Brain microvascular endothelial cell (primary cell): ENCODE measurements at places on chromosomes 4 and X.
A peak's percentile ranks its signal among the peaks of the same experiment; 100 is the strongest.

DNA sequence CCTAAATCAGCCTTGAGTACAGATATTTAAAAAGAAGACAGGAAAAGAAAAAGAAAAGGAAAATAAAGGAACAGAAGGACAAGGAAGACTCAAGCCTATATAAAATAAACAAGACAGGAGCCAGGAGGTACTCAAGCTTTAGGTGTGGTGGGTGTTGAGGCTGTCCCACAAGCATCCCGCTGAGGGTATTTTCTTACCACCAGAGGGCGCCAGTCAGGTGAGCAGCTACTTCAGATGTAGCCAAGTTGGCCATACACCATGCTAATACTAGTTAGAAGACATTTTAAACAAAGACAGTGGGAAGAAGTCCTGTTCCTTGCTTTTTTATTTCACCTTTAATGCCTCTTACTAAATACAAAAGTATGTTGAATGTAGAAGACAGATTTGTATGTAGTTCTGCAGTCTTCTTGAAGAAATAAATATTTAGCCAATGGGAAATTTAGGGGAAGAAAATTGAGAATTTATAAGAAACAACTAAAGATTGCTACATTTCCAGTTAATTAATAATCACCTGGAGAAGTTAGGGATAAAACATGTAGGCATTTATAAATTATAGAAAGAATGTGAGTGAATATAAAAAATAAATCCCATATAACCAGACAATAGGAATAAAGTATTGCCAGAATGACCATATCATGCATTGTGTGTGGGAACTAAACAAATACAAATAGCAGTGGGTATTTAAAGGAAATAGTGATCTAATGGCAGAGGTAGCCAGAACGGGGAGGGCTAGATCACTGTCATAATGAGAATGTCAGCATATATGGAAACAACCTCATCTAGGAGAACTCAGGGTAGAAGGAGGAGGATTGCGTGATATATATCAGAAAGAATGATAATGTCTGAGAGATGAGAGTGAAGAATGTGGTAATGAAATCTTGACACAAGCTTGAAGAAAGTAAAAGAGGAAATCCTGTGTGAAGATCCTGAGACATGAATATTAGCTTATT lies 71.0 kb downstream of the MTHFD2L start:
- peak; percentile 84 for DNase-seq

GRCh38 chrX:63809173-63809572 lies 24.2 kb upstream of the ARHGEF9 start:
- DNase-seq, result no peak

- peak; percentile 4 for DNase-seq
Measured at GRCh38 chr4:135192751-135193535, 991.4 kb upstream of the PABPC4L start.

- no peak for DNase-seq
Measured at GRCh38 chrX:40418813-40419195, 162.0 kb upstream of the ATP6AP2 start.

- no peak for DNase-seq
Measured at GRCh38 chrX:127243654-127244053, 424.1 kb downstream of the PRR32 start.

DNA sequence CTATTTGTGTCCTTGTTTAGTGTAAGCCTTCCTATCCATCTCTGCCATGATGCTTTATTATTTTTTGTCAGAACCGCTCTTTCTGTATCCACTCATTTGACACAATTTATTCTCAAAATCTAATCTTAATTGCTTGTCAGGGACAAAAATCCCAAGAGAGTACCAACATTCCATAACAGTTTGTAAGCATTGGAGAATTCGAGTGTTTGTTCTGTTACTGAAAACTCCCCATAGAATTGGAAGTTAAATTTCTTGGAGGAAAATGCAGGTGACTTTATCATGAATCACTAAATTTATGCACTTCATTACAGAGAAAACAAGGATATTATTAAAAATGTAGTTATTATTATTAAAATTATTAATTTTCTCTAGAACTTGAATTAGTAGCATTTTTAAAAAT lies 1986.1 kb downstream of the ARAP2 start:
- no peak for DNase-seq

DNA sequence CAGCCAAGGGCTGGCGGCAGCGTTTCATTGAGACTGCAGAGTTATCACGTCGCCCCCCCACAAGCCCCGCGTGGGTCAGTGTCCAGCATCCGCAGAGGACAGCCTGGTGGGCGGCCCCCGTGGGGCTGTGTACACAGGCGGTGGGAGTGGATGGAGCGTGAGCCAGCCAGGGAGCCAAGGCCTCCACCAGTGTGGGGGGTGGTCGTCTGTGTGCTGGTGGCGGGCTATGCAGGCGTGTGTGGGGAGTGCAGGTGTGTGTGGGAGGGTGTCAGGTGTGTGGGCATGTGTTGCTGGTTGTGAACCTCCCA lies 56.5 kb upstream of the NKX1-1 start:
- DNase-seq, result no peak

DNA sequence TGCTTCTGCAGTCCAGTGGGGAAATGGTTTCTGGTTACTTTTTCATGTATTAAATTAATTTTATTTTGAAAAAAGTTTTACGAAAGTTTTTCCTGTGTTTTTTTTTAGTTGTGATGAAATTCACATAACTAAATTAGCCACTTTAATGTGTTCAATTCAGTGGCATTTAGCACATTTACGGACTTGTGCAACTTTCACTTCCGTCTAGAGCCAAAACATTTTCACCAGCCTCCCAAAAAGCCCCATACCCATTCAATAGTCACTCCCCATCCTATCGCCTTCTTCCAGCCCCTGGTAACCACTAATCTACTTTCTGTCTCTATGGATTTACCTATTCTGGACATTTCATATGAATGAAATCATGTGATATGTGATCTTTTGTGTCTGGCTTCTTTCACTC lies 22.8 kb upstream of the TBL1X start:
- DNase-seq, result no peak

DNA sequence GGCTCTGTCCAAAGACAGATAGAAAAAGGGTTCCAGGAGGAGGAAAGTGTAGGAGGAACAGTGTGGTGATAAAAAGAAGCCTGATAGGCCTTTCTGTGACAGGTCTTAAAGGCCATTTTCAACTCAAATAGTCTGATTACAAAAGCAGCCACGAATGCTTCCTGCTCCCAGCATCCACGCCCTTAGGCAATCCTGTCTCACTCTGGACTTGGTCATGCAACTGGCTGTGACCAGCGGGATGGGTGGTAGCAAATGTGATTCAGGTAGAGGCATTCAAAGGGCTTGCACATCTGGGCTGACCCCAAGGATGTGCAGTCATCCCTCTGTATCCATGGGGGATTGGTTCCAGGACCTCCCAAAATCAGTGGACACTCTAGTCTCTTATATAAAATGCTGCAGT lies 14.4 kb upstream of the SEPSECS start:
- DNase-seq, result no peak

DNA sequence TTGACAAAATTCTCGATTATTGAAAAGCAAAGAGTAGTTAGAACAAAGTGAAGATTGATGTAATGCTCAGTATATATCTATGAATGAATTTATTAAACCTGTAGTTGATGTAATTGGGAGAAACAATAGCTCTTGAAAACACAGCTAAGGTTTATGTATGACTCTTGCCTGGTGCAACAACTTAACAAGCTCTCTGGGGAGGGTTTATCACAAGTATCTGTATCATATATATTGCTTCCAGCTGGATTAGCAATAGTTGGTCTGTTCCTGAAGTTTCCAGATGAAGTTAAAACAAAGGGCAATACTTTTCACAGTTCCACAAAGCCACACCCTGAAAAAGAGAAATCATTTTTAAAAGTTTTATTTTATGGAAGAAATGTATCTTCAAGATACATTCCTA lies 91.4 kb downstream of the ARSJ start:
- DNase-seq, result no peak

- DNase-seq, result no peak
Measured at GRCh38 chrX:124289443-124289842, 43.0 kb upstream of the TEX13D start.

DNA sequence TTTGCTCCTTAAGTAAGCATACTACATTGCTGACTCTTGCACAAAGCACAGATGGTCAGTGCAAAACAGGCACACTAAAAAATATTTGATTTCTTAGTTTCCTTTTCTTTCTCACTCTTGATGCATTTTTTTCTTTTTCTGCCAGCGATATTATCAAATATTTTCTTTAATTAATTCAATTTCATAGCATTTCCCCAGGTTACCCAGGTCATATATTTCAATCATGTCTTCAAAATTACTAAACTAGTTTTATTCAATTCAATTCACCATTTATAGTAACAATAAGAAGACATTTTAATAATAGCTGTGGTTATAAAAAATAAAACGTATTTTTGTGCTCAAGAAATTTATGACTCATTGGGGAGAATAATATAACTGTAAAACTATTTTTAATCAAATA lies 421.2 kb downstream of the GASK1B start:
- no peak for DNase-seq

DNA sequence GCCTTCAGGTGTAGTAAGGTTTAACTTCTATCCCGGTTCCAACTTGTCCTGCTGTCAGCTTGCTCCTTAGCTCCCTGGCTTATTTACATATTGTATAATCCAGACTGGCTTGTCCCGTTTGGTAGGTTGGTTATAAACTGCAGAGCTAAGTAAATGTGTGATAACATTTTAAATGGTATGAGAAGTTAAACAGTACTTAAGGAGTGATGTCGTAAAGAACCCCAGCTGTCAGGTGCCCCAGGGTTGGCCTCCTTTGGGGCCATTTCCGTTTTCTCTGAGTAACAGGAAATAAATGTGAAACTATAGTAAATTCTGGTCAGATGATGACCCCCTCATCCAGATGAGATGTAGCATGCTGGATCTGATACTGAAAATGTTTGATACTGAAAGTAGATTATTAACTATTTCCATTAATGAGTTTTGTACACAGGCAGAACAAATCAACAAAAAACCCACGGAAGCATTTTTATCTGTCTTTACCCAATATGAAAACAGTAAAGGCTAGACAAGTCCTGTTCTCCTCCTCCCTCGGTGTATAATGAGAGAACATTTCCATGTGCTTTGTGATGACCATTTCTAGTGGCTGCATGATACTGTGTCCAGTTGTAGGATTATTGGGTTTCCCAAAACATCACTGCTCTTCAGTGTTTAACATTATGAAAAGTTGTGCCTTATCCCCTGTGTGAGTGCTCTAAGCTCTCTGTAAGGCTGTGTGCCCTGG lies 22.4 kb downstream of the GAB1 start:
- DNase-seq, result peak; percentile 65

DNA sequence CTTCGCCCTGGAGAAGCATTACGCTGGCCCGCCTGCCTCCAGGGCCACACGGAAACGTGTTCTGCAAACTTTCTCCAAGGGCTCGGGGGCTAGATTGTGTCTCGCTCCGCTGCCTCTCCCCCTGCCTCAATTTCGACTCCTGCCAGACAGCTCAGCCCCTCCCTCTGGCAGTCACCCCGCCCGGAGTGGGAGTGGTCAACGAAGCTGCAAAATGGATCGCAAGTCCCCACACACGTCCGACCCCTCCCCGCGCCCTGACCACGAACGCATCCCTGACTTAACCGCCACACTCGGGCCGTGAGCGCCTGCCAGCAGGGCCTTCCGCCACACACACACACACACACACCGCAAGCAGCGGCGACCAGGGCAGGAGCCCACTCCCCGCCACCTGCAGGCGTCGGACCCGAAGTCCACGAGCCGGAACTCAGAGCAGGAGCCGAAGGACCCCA lies 47.0 kb upstream of the NKAP start:
- DNase-seq, result no peak

GRCh38 chrX:20230406-20230805 lies 36.3 kb downstream of the RPS6KA3 start:
- no peak for DNase-seq

- DNase-seq, result no peak
Measured at GRCh38 chr4:121304893-121305292, 75.9 kb downstream of the QRFPR start.

DNA sequence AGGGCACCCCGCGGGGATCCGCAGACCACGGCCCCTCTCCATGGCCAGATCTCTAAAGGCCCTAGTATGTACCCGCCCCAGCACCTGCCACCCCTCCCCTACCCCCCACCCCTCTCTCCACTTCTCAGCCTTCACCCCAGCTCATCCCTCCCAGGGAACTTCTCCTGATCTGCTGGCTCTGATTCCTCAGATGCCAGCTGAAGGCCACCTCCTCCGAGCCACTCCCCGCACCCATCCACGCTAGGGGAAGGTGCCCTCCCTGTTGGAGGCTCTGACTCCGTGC lies 11.9 kb downstream of the PSAPL1 start:
- DNase-seq, result no peak

GRCh38 chr4:30172416-30172815 lies 547.8 kb upstream of the PCDH7 start:
- DNase-seq, result no peak

GRCh38 chr4:48129307-48130014 lies 4.6 kb downstream of the TXK start:
- no peak for DNase-seq

DNA sequence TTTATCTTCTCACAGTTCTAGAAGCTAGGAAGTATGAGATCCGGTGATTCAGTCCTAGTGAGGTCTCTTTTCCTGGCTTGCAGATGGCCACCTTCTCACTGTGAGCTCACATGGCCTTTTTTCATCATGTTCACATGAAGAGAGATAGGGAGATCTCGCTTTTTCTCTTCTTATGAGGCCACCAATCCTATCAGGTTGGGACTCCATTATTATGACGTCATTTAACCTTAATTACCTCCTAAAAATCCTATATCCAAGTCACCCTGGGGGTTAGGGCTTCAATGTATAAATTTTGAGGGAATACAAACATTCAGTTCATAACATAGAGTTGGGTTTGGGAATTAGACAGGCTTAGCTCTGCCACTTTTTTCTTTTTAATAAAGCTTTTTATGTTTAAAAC lies 6.0 kb upstream of the BTC start:
- no peak for DNase-seq

DNA sequence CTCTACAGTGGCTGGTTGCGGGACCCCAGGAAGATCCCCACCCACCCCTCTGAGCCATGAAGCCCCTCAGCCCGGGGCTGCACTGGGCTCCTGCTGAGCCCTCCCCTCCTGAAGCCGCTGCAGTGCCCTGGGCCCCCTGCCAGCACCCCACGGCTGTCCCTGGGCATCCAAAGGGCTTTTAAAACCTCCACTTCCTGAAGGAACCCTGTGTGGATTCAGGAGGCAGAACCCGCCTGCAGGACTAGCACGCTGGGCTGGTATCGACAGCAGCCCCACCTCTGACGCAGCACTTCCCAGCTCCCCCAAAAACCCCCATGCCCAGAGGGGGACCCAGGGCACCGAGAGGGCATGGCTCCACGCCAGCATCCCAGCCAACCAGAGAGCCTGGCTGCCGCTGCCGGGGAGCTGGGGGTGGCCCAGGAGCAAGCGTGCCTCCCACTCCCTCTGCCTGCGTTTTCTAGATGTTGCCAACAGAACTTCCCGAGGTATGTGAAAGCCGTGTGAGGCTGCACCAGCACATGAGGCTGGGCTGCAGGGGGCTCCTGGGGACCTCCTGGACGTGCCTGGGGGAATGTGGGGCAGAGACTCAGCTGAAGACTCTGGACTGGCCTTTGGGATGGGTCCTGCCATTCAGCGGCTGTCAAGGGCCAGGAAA lies 6.3 kb downstream of the MXD4 start:
- no peak for DNase-seq

GRCh38 chr4:8112036-8112576 lies 46.5 kb downstream of the ABLIM2 start:
- DNase-seq, result no peak
